ENCODE measurements at places on chromosomes 5 and 9.

DNA sequence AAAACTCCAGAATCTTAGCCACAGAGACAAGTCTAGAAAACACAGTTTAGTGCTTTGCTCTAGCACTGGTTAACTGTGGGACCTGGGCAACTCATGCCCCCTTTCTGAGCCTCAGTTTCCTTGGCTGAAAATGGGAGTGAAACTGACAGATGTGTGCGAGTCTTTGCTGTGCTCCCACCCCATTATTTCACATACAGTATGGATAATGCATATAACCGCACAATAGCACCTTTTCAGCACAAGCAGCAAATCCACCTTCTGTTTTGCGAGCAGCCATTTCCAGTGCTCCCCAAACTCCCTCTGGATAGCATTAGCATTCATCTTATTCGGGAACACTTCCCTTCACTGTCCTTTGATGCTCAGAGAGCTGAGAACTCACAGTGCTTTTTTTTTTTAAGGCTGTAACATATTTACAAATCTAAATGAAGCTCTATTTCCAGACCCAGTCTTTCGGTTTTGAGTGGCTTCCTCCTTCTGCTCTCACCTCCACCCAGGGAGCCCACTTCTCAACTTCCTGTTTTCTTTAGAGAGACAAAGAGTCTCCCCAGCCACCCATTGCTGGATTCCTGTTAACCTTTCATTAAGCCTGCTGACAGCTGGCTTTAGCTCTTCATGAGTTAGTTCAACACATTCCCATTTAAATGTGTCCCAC is 49.2 kb downstream of the TIMD4 start:
- no peak for DNase-seq

- no peak for DNase-seq
Observed at GRCh38 chr9:14967450-14968321, 57.5 kb upstream of the FREM1 start.

DNA sequence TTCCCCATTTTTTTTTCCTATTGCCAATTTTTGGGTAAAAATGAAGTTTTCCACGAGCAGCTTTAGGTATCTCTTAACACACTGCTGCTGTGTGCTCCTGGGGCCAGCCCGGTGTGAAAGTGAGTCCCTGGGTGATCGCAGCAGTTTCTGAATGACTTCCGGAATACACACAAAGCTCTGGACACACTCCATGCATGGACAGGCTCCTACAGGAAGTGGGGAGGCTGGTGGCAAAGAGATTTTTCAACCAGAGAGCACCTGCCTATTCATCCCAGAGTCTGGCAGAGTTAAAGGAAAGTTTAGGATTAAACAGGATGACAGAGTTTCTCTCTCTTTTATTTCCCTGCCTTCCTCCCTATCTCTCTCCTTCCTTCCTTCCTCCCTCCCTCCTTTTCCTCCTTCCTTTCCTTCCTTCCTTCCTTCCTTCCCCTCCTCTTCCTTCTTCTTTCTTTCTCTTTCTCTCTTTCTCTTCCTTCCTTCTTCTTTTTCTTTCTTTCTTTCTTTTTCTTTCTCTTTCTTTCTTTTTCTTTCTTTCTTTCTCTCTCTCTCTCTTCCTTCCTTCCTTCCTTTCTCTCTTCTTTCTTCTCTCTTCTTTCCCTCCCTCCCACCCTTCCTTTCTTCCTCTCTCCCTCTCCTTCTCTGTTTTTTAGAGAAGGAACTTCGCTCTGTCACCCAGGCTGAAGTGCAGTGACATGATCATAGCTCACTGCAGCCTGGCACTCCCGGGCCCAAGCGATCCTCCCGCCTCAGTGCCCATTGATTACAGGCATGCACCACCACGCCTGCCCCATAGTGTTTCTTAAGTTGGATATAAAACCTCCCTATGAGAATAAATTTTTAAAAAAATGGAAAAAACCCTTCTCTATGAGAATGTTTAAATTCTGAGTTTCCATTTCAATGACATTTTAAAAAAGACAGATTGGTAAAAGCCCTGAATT is 38.7 kb upstream of the UBTD2 start:
- DNase-seq: no peak

DNA sequence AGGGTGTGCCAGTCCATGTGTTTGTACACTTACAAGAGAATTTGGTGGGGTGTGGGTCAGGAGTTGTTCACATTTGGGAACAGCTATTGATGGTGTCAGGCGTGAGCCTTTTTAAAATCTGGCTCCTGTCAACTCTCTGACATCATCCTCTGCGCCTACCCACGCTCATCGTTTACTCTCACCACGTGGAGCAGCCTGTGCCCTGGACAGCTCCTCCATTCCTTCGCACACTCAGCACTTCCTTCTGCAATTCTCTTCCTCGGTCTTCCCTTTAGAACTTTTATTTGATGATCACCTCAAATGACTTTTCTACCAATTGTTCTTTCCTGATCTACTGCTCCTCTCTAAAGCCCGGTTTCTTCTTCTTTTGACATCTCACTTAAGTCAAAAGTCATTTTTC is 42.1 kb upstream of the GNAQ start:
- no peak for DNase-seq

DNA sequence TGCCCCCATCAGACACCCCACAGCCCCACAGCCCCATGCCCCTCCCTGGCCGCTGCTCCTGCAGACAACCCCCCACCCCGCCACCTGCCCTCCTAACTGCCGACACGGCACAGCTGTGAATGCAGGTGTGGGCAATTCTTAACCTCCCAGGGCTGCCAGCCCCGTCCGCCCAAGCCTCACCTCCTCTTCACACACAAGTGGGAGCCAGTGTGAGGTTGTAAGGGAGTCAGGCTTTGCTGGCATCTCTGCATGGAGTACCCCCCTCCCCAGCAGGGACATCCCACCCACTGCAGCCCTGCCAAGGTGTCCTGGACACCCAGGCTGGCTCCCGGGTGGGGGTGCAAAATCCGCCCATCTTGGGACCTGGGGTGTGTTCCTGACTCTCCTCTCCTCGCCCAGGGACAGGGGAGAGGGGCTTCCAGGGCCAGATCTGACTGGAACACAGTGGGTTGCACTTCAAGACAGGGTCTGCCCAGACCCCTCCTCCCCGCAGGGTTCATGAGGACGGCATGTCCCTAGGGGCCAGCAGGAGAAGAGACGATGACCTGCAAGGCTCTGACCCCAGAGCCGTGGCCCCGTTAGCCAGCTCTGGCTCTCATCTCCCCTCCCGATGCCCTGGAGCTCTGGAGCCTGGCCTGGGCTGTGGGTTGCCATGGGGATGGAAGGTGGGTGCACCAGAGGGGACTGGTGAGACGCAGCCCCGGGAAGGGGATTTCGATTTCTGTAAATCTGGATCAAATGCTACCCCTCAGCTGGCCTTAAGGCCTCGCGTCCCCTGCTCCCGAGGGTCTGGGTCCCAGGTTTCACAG is 34.4 kb downstream of the SARDH start:
- DNase-seq: peak; percentile 8

DNA sequence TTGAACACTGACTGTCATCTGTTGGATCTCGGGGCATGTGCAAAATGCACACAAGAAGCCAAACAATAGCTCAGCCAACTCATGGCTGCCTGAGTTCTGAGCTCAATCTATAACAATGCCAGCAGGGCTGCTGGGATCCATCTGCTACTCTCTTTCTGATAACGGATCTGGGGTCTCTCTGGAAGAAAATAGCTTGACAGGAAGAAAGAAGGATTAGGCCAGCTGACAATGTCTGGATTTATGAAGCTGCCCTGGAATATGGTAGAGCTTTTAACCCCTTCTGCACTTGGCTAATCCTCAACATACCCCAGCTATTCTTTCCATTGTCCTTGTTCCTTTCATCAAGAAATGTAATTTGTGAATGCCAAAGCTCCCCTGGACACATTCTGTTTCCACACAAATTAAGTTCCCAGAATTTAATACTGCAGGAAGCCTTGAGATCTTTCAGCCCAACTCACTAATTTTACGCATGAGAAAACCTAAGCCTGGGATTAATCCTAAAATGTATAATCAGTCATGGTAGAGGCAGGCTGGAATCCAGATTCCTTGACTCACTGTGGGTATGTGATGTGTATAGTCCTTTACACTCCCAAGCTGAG is 62.7 kb upstream of the PCA3 start:
- DNase-seq: no peak

DNA sequence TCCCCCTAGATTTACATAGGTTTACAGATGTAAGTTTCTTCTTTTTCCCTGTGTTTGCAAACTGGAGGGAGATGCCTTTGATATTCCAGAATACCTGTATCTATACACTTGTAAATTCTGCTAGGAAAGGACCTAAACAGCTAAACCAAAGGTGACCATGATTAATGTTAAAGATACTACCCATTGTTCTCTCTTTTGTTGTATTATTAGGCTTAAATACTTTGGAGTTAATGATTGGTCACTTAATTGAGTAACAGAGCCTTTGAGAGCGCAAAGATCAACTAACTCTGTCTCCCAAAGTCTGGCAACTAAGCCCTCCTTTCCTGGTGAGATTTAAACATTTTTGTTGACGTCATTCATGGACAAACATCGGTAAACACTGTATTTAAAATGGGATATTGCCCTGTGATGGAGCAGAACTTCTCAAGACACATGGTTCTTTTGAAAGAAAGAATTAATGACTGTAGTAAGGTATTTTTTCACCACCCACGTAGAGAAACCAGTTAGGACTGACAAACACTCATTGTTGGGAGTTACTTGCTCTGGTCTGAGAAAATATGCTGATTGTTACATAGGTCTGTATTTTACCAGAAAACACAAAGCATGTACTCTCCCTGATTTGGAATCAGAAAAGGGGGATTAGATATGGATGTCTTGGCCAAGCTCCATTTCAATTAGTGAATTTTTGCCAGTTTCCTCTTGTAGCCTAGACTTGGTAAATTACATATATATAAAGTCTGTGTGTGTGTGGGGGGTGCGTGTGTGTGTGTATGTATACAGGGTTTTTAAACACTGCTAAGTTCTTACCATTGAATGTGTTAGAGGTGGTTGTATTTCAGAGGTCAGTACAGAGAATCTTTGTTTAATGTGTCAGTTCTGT is 4.6 kb downstream of the VCAN start:
- no peak for DNase-seq

GRCh38 chr5:172564188-172564587 is 76.9 kb upstream of the NEURL1B start:
- DNase-seq: no peak

- DNase-seq: no peak
Observed at GRCh38 chr9:126069400-126069955, 257.2 kb upstream of the MVB12B start.

GRCh38 chr5:148924817-148925216 is 98.4 kb downstream of the ADRB2 start:
- DNase-seq: no peak

DNA sequence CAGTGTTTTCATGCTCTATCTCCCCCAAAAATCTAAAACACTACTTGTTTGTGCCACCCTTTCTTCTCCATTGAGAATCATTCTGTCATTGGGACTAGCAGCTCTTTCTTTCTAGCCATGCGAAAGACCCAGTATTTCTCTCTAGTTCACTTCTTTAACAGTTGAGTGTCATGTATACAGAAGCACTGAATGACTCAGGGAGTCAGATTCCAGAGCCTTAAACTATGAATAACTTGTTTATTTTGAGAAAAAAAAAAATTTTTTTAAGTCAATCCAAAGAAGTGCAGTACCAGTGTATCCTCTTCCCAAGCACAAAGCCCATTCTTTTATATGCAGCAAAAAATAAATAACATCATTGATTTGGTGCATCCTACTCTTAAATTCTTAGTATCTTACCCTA is 415.4 kb upstream of the GRAMD2B start:
- no peak for DNase-seq

DNA sequence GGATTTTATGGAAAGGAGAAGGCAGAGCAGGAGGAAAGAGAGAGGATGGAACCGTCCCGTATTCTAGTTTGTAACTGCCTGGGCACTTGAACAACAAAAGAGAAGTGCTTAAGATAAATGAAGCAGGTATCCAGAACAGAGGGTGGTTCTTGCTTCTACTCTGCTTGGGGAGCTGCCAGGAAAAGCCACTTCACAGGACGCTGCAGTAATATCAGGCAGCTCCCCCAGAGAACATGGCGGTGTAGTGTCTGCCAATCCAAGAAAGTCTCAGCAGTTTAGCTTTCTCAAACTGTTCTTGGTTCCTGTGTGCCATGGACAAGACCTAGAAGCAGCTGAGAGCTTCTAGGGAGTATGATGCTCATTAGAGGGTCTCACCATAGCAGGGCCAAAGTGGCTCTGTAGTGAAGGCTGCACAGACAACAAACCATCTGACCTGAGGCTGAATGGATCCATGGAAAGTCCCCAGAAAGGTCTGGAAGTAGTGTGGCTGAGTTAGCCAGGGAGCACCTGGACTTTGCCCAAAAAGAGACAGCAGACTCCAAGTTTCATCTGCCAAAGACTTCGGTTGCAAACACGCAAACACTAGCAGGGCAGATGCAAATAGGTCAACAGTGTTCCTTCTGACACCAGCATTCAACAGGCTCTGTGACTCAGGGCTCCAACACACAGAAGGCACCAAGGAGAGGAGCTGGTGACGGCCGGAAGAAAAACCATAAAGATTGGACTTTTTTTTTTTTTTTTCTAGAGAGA is 72.2 kb upstream of the TNFSF8 start:
- no peak for DNase-seq

DNA sequence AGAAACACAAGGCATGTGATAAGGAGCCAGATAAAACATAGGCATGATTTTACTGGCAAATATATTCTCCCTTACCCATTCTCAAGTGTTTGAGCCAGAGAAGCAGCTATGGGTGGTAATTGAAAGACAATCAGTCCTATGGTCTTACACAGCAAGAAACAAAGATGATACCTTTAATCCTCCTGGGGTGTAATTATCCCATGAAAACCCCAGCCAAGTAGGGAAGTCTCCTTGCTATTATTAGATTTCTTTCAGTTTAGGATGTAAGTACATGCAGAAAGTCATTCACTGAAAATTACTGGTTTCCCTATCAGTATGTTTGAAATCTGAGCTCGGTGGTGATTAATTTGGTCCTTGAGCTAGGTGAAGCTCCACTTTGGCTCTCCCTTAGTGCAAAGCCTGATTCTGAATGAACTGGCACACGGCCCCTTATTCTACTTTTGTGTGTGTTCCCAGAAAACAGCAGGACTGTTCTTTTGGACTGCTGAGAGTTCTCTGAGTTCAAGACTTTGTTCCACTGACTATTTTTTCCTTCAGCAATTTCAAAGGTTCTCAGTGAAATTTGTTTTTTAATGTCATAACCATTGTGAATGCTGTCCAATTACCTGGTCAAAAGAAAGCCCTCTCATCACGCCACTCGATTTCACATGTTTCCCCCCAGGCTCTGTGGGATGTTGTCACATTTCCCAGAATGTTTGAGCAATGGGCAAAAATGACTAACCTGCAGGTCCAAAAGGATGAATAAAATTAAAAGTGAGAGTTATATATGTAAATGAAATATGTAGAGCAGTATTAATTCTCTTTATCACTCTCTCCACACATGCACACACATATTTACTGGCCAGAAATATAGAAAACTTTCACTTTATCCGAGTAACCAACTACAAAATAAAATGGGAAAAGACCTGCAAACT is 343.0 kb downstream of the RAB3C start:
- DNase-seq: peak; percentile 20

GRCh38 chr5:166768536-166768935 is 1522.9 kb upstream of the WWC1 start:
- DNase-seq: no peak

GRCh38 chr5:133520062-133520461 is 92.3 kb downstream of the FSTL4 start:
- no peak for DNase-seq
